ENCODE measurements at places on chromosomes 2 and 18.

GRCh38 chr2:85702172-85702571 is 8.0 kb downstream of the GNLY start:
- no peak for DNase-seq

GRCh38 chr2:102271844-102272243 is 39.5 kb upstream of the IL1RL1 start:
- no peak for DNase-seq

DNA sequence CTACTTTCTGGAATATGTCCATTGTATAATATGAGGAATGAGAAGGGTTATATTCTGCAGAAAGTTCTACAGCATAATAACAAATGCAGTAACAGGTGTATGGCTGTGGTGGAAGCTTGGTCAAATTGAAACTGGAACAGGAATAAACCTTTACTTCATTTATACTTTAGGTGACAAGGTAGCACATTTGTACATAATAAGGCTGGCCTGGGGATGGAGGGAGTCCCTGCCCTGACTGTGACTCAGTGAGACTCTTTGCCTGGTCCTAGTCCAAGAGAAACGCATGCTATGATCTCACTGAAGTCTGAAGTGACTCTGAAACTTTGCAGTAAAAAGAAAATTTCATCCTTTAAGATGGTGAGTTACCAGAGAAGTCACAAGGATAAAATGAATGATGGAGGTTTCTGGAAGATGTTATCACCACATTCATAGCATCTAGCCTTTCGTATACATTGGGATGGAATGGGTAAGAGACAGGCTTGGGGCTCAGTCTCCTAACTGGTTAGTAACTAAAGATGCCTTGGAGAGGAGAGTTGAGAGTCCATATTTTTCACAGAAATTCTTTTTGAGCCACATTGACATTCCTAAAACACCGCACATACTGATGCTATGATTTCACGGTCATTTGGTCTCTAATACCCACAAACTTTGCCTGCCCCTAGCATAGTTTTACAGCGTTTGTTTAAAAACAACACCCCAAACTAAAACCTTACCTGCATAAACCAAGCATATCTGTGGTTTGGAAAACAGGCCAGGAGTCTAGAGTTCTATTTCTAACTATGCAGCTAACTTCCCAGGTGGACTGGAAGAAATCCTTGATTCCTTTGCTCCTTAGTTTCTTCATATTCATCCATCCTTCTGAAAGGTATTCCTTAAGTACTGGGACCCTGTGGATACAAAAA is 42.4 kb upstream of the NABP1 start:
- no peak for DNase-seq

DNA sequence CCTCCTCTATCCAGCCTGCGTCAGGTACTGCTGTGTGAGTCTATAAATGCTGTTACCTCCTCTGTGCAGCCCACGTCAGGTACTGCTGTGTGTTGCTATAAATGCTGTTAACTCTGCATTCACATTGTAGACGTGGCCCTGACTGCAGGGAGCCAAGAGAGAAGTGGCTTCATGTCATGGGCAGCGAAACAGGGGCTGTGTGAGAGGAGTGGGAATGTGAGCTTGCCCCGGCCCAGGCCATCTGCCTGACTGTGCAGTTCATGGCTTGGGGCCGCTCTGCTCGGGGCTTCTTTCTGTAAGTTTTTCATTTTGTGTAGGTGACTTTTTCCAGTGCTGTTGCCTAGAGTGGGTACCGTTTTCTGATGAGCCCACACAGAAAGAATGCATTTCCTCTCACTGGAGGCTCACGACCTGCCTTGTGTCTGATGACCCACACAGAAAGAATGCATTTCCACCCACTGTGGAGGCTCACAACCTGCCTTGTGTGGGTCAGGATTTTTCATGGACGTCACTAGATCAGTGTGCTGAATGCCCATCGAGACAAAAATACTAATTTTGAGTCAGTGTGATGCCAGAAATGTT is 104.5 kb downstream of the SNTG2 start:
- no peak for DNase-seq

DNA sequence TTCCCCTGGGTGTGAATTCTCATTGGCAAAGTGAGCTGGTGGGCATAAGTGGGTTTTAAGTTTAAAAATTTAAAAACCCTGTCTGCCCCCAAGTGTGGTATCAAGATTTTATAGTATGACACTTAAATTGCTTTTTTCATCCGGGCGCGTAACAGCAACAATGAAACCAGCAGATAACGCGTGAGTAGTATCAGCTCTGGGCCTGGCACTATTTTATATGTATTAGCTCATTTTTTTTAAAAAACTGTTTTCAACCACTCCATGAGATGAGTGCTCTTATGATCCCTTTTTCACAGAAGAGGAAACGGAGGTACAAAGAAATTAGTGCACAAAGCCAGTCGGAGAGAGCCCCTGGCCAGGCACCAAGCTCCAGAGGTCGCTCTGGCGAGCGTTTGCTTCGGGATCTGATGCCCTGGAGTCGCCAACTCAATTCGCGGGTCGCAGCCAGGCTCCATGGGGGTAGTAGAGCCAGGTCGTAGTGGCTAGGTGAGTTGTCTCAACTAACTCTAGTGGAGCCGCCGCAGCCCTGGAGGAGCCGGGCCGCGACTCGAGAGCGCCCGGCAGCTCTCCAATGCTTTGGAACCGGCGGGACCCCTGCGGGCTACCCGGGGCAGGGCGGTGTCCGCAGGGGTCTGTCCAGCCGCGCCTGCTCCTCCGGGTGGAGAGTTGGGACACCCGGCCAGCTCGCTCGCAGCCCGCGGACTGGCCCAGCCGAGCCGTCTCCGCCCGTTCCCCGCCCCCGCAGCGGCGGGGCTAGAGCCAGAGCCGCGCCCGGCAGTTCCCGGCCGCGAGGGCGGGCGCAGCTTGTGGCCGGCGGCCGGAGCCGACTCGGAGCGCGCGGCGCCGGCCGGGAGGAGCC is at the start of gene IL1R1:
Gene IL1R1 (plus strand): TSS at position 777 of the 859 bp plus-strand sequence. CDS start 14,979 bp downstream, outside the sequence.
- DNase-seq = peak; percentile 80

- DNase-seq = no peak
Measured at GRCh38 chr18:31929273-31929672, 13.7 kb downstream of the TRAPPC8 start.

DNA sequence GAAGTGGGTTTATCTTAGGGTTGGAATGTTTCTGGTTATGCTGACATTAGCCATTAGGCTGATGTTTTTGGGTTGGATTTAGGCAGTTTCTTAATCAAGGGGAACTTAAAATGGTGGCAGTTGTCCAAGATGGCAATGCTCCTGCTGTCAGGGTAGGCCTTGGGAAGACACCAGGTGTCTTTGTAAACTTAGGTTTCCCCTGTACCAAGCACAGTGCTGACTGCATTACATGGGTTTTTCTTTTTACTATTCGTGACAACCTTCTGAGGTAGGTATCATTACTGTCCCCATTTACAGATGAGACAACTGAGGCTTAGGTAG is 528 bp upstream of the ATG16L1 start:
- DNase-seq = no peak

- no peak for DNase-seq
Measured at GRCh38 chr18:32548688-32549087, 78.0 kb upstream of the GAREM1 start.

GRCh38 chr2:205781244-205781931 is 99.1 kb downstream of the NRP2 start:
- no peak for DNase-seq

DNA sequence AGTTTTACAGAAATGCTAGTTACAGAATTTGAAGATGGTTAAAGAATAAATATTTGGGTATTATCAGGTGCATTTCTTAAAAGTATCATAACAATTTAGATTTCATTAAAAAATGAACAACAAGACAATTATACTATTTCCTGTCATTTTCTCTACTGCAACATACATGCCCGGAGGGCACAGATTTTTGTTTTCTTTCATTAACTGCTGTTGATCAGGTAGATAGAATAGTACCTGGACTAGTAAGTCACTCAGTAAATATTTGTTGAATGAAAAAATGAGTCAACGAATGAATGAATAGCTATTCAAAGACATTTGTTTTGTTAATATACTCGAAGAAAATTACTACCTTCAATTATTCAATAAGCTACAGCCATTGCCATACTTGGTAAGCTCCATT is 531.2 kb upstream of the VRK2 start:
- no peak for DNase-seq

DNA sequence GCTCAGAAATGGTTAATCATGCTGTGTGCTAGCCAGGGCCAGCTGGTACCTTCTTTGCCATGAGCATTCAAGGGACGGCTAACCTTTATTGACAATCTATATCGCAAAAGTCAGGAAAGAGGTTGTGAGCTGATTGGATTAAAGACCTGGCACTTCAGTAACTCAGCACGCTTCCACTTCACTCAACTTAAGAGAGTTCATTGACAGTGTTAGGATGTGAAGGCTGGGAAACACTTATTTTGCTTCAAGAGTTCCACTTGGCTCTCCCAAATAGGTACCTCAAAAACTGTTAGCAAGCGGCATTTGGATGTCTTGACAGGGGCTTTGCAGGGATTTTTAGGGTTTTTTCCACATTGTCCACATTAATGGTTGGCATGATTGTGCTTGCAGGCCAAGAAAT is 25.1 kb upstream of the TXNDC2 start:
- no peak for DNase-seq

GRCh38 chr2:199851883-199852282 is 891 bp upstream of the FTCDNL1 start:
- DNase-seq = no peak

DNA sequence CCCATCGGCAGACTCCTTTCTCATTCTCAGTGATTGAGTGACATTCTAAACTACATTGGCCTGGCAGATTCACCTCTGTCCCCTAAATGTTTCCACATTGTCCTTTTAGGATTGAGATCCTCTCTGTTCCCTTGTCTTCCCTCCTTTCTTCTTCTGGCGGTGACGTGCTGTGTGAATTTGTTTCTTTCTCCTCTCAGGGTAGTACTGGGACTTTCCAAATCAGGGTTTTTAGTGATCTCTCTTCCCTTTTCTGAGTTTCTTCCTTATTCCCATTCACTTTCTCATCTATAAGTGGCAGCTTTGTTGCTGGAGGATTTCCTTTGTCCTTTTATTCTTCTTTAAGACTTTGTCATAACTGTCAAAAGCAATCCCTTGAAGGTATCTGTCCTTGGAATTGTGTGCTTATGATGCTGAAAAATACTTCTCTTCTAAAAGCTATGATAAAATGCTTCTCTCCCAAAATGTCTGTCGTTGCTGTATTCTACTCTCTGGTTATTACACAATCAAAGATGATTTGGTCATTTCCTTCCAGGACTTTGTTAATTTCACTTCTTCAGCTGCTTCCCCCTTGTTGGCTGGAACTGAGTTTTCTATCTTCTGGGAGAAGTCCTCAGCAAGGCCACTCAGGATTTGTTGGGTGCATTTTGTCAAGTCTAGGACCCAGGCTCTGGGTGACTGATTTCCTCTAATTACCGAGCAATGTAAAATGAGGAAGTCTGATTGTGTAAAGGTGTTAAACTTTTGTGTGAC is 4.9 kb upstream of the IL1B start:
- DNase-seq = no peak

- no peak for DNase-seq
Measured at GRCh38 chr2:112629224-112629623, 16.5 kb upstream of the SLC20A1 start.

DNA sequence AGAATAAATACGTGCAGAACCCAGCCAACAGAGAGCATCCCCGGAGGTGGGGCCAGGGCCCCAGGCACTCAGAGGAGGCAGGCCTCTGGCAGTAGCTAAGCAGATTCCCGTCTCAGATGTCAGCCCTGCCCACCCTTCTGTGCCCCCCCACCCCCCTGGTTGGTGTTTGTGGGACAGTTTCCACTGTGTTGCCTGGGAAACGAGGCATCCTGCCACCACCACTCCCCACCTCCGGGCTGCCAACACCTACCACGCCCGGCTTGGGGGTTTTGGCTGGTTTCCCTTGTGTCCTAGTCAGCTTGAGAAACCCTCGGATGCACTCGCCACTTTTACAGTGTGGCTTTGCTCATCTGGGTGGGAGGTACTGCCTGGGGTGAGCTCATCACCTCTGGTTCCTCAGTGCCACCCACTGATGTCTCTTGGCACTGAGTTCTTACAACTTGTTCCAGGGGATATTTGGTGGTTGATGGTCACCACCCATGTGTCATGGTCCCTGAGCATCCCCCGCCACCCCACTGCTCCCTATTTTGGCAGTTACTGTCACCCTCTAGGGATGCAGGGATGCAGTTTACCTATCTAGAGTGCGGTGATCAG is 72.4 kb upstream of the YWHAQ start:
- DNase-seq = no peak

- DNase-seq = no peak
Measured at GRCh38 chr18:76480913-76481312, 14.1 kb downstream of the ZNF516 start.

DNA sequence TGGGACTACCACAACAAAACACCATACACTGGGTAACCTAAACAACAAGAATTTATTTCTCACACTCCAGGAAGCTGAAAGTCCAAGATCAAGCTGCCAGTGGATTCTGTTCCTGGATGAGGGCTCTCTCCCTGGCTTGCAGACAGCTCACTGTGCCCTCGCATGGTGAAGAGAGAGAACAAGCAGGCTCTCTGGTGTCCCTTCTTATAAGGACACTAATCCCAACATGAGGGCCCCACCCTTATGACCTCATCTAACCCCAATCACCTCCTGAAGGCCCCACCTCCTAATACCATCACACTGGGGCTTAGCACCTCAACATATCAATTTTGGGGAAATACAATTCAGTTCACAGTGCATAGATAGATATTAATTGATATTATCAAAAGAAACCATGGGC is 83.5 kb downstream of the BIN1 start:
- no peak for DNase-seq

DNA sequence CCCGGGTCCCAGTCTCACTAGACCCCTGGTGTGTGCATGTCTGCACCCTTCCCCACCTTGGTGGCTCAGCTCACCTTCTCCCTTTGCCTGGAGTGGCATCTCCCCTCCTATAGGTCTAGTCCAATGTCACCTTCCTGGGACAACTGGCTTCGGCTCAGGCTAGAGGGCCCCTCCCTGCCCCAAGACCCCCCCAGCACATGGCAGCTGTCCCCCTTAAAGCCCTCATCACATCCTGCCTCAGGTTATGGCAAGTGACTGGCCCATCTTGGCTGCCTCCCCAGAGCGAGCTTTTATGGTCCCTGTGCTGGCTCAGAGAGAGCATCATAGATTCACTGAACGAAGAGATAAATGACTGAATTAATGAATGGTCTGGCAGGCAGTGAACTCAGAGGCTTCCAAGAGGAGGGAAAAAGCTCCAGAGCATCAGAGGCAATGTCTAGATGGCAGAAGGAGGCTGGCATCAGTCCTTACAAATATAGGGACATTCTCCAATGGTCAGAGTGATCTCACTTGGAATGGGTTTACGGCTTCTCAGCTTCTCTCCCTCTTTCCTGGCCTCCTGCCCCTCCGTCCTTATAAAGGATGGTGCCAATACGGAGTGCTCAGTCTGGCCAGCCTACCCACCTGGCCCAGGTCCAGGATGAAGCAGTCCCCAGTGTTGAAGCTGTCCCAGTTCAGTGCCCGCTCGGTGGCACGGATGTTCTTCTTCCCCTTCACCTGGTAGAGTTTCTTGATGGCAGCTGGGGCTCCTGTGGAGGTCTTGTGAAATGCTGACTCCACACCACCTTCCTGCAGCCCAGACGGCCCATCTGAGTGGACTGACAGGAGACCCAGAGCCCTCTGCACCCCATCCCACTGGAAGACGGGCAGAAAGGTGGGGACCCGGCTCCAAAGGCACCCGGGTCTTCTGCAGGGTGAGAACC is 9.4 kb downstream of the CAPG start:
- peak; percentile 8 for DNase-seq

- no peak for DNase-seq
Measured at GRCh38 chr2:232534940-232535651, 4.4 kb upstream of the CHRNG start.

- no peak for DNase-seq
Measured at GRCh38 chr2:227877421-227878310, 6.2 kb downstream of the DAW1 start.
